Activated CD8-positive, alpha-beta memory T cell treated with anti-CD3 and anti-CD28 coated beads, Interleukin-2, amount 50 U/mL, for 48 hours (primary cell): ENCODE measurements at places on chromosomes 5 and 9.
A peak's percentile ranks its signal among the peaks of the same experiment; 100 is the strongest.

DNA sequence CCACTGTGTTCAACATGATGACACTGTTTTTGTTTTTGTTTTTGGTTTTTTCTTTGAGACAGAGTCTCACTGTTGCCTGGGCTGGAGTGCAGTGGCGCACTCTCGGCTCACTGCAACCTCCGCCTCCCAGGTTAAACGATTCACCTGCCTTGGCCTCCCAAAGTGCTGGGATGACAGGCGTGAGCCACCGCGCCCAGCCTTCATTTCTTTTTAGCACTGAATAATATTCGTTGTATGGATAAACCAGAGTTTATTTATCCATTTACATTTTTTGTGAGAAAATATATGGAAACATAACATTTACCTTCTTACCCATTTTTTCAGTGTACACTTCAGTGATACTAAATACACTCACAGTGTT, 4.2 kb downstream of the CARD19 start:
- DNase-seq: no peak

GRCh38 chr5:150638488-150639376, 1.7 kb upstream of the SYNPO start:
- DNase-seq: no peak

- no peak for DNase-seq
These were observed 366.9 kb downstream of the DMRTA1 start for GRCh38 chr9:22813529-22813928.

DNA sequence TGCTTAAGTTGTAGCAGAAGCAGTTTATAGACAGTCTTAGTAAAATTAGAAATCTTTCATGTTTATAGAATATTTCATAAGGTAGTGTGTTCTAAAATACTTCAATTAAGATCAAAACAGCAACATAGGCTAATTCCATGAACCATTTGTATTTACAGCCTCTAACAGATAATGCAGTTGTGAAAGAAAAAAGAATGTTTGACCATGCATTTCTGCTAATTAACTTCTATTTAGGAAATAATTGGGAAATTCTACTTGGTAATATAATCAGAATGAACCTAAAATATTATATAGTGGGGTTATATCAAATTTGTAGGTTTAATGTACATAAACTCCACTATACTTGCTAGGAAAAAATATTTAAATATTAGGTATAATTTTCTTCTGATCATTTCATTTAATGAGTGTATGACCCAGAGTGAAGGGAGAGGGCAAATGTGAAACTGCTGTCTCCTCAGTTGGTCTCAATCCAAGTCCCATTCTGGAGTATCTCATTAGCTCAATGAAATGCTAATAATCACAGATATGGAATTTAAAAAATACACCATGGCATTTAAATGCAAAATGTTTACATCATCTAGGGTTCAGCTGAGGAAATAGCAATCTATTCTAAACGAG, 34.9 kb downstream of the ALDH1A1 start:
- no peak for DNase-seq

DNA sequence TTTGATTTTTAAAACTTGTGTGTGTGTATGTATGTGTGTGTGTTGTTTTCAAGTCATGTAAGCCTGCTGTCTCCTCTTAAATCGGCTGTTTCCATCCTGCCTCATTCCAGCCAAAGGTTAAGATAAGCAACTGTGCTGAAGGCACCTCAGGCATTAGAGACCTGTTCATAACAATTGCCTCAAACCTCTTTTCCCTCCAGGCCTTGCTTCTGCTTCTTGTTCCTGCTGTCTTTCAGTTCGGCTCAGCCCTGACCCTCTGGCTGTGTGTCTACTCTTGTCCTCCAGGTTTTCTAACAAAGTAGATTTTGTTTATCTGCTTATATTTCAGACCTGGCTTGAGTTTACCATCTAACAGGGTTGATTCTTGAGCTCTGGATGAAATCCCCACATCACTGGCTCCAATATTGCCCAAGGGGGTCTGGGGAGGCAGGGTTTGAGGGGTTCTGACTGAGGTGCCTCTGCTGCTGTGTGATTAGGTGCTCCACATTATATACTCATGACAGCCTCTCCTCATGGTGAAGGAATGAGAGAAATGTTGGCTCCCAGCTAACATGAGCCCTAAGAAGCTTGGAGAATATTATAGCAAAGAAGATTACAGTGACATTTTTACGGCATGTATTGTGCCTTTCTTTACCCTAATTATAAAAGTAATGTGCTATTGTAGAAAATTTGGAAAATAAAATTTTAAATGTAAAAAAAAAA, 229.7 kb upstream of the PIK3R1 start:
- DNase-seq: no peak

DNA sequence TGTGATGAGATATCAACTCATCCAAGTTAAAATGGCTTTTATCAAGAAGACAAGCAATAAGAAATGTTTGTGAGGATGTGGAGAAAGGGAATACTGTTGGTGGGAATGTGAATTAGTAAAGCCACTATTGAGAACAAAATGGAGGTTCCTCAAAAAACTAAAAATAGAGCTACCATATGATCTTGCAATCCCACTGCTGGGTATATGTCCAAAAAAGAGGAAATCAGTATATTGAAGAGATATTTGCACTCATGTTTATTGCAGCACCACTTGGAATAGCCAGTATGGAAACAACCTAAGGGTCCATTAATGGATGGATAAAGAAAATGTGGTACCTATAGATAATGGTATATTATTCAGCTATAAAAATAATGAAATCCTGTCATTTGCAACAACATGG, 25.1 kb downstream of the PPIP5K2 start:
- DNase-seq: no peak

GRCh38 chr5:69492391-69492922, at the start of gene OCLN:
OCLN (plus strand) TSS chr5:69492790; CDS start chr5:69504245, 11,455 bp downstream.
- peak; percentile 66 for DNase-seq

DNA sequence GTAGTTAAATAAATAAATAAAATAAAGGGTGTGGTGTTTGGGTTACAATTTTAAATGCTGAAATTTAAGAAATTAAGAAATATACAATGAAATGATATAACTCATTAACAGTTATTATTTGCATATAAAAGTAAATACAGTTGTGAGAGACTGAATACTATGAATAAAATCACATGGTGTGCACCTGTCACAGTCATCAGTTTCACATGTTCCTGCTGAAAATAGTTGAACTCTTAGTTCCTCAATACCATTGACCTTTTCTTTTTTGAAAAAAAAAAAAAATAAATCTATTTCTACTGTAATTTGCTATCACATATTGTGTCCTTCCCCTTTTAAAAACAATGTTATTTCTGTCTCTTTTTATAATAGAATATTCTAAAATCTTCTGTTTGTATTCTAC, 130.9 kb upstream of the CHD1 start:
- no peak for DNase-seq

GRCh38 chr5:56317923-56318561, 84.9 kb upstream of the ANKRD55 start:
- no peak for DNase-seq

DNA sequence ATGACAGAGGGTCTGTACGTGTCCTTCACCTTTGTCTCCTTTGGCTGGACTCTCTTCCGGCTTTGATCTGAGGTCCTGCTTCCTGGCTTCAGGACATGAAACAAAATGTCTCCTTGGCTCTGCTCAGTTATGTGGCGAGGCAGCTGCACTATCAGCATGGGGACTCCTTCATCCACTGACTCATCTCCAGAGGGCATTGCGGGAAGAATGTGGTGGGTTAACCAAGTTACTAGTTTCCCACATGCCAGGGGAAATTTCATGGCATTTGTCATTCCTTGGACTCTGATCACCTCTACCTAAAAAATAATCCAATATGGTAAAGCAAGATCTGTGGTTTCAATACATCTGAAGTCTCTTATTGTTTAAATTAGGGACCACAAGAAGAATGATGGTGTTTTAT, 259.7 kb downstream of the MED10 start:
- DNase-seq: no peak

- DNase-seq: no peak
These were observed 91.3 kb downstream of the RALGPS1 start for GRCh38 chr9:127005770-127006314.

GRCh38 chr5:68915079-68915478, 178.7 kb upstream of the SLC30A5 start:
- no peak for DNase-seq

DNA sequence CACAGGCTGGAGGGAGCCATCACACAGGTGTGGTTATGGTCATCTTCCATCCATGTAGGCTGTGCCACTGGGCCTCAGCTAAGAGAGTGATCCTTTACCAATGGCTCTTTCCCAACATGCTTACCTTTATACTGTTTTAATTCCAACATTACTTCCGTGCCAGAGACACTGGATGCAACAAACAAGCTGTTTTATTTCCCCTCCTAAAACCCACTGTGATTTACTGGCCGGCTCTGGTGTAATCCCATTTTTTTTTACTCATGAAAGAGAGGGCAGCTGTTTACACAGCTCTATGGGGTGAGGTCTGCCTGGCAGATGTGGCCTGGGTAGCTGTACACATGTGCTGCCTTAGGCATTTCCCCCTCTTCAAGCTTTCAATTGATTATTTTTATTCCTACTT, 58.5 kb downstream of the MACROH2A1 start:
- no peak for DNase-seq

GRCh38 chr5:172931001-172931536, 28.2 kb upstream of the RPL26L1 start:
- DNase-seq: no peak

DNA sequence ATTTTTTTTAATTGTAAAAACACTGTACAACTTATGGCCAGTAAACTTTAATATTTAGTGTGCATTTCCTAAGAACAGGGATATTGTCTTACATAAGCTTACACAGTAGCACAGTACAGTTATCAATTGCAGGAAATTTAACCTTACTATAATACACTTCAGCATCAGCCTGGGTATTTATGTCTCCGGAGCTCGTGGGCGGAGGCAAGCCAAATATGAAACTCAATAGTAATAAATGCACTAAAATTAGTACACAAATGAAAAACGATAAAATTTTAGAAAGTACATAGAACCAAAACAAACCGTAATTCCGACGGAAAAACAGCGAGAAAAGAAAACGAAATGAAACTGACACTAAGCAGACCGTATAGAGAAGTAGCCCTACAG, 91.2 kb downstream of the ANXA2R start:
- DNase-seq: no peak

DNA sequence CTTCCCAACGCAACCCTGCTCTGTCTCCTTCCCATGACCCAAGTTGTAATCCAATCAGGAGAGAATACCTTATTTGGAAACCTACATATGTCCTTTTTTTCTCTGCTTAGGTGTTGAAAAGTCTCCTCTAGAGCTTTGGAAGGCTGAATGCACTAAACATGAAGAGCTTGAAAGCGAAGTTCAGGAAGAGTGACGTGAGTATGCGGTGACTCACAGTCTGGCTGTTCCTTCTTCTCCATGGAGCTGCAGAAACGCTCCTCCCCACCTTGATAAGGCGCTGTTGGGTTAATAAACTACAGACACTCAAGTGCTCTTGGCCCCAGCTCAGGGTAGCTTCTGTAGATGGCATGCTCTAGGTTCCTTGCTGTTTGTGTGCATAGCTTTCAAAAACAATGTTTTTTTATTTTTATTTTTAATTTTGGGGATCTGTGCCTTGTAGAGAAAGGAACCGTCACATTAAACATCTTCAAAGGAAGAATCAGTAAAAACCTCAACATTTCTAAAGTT, 30.7 kb downstream of the RAI14 start:
- no peak for DNase-seq

GRCh38 chr9:119662329-119662728, 293.1 kb upstream of the BRINP1 start:
- no peak for DNase-seq

GRCh38 chr5:169538944-169539343, 44.6 kb upstream of the SPDL1 start:
- no peak for DNase-seq

DNA sequence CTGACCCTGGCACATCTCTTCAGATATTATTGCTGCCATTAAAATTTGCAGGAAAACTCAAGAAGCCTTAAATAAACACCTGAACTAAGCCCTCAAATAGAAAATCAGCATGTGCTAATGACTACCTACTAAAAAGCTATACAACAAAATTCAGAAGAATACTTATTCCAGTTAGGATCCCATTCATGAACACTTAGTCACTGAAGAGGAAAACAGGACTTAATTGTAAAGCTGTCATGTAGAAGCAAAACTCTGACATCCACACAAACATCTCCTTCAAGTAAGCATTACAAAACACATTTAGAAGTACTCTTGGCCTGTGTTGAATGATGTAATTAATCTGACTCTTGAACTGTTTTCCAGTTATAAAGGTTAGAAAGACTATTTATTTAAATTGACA, 19.9 kb downstream of the ELL2 start:
- no peak for DNase-seq

GRCh38 chr9:94603259-94604160, 9.9 kb upstream of the FBP2 start:
- DNase-seq: peak; percentile 87

- peak; percentile 61 for DNase-seq
These were observed 8.9 kb downstream of the IRF1 start for GRCh38 chr5:132481596-132482211.

DNA sequence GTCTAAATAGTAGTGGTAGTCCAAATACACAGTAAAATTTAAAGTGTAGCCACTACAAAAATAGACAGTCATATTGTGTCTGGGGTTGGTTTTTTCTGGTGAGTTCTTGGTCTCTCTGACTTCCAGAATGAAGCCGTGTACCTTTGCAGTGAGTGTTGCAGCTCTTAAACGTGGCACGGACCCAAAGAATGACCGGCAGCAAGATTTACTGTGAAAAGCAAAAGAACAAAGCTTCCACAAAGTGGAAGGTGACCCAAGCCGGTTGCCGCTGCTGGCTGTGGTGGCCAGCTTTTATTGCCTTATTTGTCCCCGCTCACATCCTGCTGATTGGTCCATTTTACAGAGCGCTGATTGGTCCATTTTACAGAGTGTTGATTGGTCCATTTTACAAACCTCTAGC, 188.7 kb downstream of the ZNF608 start:
- no peak for DNase-seq

GRCh38 chr5:171840711-171841522, 55.3 kb downstream of the SMIM23 start:
- no peak for DNase-seq

- no peak for DNase-seq
These were observed 223.3 kb downstream of the EBF1 start for GRCh38 chr5:158876263-158876942.

DNA sequence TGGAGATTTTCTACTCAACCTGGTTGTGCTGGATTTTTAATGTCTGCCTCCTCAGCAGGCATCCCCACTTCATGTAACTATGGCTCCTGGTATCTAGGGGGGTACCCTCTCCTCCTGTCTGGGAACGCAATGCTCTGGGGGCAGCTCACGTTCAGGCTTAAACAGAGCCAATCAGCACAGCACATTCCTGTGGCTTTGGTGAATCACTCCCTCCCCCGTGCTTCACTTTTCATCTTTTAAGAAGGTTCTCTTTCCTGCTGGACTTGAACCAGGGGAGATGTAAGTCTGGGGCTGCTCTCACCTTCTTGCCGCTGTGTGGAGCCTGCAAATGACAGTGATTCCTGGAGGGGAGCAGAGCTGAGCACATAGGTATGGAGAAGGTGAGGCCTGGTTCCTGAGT, 101.2 kb downstream of the MSX2 start:
- DNase-seq: no peak

GRCh38 chr5:524973-525761, 918 bp upstream of the SLC9A3 start:
- DNase-seq: no peak

- DNase-seq: no peak
These were observed 94.2 kb downstream of the ADAMTS19 start for GRCh38 chr5:129554134-129554904.

GRCh38 chr5:53362521-53362941, 117.9 kb upstream of the FST start:
- DNase-seq: no peak
